ENCODE measurements at places on chromosomes 5 and 9. TPM values are rescaled to one million over a fixed set of nuclear protein-coding genes. Genes with fewer than 3 reads are reported as not detected.
A peak's percentile ranks its signal among the peaks of the same experiment; 100 is the strongest.

Gene IGFBPL1
- total RNA-seq, result not detected

- DNase-seq, result no peak
These were observed 74.1 kb downstream of the ANKRD33B start for GRCh38 chr5:10637944-10638343.

Gene NUTM2G
- not detected for total RNA-seq

Gene ARHGEF39
- total RNA-seq, result 0.13 TPM

DNA sequence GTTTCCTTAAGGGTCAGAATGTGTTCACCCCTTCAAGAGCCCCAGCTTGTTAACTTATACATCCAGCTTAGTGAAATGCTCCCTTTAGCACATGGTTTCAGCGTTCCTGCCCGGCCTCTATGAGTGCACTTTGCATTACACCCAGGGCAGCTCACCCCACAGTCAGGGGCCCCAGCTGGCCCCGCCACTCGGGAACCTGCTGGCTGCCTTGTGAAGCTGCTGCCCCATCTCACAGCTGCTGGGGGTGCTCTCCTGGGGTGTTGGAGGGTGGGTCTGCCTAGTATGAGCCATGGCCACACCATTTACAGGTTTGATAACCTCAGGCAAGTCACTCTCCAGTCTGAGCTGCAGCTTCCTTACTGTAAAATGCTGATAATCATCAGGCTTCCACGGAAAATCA, 32.2 kb downstream of the HRH2 start:
- DNase-seq, result no peak

- DNase-seq, result no peak
These were observed 50.3 kb downstream of the MEGF9 start for GRCh38 chr9:120663950-120664349.

Gene ADGRV1
- total RNA-seq, result 3.3 TPM

DNA sequence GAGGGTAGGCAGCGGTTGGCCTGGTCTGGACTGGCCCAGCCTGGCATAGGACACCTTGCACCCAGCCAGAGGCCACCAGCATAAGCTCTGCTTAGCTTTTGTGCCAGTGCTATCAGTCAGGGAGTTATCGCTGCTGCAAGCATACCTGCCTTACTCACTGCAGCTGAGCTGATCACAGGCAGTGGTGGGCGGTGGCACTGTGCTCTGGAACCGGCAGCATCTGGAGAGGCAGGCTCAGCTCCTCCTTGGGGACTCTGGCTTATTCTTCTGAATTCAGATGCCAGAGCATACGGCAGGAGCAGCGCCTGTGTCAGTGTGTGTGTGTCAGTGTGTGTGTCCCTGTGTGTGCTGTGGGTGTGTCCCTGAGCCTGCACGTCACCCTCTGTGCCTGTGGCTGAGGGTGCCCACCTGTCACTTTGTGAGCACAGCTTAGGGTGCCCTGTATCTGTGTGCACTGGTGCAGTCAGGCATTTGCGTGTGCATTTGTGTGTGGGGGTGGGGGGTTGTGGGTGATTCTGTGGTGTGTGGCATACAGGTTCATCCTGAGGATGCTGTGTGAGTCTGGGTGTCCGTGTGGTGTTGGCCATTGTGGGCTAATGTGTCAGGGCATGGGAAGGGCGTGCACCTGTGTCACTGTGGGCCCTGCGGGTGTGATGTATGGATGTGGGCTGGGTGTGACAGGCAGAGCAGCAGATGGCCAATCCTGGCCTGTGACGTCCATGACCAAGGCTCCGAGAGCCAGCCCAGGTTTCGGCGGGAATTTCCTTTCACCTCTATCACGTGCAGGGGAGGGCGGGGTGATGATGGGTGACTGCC, 23.5 kb downstream of the LMX1B start:
- DNase-seq, result no peak

DNA sequence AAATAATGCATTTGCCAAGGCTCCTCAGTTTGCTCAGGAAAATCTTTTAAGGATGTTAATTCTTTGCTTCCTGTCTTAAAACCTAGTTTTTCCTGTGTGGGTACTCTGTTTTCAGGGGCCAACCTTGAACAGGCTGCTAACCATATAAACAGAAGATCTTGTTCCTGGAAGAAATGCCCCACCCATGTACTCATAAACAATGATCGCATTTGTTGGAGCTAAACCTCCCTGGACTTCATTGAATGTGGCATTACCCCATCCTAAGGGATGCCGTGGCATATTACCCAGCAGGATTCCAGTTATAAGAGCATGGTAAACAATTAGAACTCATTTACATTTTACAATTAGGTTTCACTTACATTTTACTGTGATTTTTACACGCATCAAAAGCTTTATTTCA, 436.0 kb downstream of the ZNF608 start:
- no peak for DNase-seq

DNA sequence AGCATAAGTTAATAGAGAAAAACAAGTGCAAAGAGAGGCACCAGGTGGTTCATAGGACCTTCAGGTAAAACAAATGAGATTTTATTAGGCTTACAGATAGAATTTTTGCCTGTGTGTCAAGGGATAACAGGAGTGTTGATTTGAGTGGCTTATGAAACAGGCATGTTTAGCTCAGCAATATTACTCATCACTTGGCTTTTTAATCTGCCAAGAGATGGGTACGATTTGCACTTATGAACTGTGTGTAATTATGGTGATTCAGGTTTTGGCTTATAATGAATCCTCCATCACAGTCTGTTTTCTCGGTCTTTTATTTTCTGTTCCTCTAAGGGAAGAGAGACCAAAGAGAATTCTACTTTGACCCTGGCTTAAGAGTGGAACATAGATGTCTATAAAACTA, 199.3 kb downstream of the DMRTA1 start:
- peak; percentile 38 for DNase-seq

DNA sequence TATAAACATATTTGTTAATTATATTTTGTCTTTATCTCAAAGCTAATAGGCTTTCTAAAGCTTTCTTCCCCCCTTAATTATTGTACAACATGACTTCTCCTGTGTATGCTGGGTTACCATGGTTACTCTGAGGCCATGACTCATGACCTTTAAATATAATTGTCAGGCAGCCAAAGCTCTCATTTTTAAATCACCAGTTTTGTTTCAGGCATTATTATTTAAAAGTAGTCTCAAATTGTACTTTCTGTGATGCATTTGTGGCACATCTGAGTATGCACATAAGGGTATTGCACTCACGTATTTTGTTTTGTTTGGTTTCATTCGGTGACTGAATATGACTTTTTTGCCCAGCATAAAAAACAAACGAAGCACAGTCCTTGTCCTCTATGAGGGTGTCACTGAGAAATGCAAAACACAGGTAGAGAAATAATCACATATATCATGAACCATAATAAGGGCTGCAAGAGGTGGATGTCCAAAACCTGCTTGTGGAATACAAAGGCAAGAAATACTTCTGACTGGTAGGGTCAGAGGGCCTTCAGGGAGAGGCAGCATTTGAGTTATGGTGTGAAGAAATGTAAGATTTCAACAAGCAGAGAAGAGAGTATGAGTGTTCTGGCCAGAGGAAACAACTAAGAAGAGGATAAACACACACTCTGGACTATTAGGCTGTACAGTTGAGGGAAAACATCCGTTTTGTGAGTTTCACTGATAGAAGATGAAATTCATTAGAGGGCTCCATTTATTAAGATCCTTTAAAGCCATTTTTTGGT, 2.1 kb downstream of the CCDC192 start:
- peak; percentile 62 for DNase-seq

DNA sequence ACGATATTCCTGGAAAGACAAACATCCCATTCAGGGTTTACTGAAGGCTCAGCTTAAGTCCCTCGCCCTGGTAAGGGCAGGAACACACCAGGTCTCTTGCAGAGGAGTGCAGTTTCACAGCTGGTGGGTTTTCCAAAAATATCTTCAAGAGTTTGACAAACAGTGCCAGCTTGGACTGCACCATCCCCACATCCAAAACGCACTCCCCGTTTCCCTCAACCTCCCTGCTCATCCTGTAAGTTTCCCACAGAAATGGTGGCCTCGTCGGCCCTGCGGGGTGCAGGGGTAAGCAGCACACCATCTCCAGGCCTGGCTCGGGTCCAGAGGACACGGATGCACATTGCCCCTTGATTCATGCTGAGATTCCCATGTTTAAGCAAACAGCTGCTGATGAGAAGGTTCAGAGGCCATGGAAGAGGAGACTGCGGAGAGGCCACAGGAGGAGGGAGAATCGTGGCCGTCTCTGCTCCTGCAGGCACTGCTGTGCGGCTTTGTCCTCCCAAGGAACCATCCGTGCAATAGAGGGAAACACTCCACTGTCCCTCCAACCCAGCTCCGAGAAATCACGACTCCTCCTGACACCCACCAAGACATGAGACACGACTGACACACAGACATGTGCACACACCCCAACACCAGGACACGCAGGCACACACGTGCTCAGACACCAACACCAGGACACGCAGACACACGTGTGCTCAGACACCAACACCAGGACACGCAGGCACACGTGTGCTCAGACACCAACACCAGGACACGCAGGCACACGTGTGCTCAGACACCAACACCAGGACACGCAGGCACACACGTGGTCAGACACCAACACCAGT, 24.0 kb upstream of the SLC12A7 start:
- no peak for DNase-seq

- no peak for DNase-seq
These were observed 23.2 kb upstream of the RNF20 start for GRCh38 chr9:101510459-101510858.

Gene CNTFR
- not detected for total RNA-seq

DNA sequence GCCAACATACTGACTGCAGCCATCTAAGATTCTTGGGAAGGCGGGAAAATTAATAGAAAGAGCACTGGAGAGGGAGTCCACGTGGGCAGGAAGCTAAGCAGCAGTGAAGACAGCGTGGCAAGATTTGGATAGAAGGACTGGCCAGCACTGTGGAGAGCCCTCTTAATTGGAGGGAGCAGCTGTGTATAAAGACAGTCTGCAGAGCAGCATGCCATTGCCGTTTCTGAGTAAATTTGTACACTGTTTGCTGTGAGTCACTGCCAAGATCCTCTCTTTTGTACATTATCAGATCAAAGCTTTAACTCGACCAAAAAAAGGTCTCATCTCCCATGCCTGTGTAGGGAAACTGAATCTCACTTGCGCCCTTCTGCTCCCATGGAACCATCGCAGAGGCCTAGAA, 45.3 kb downstream of the INSYN2B start:
- no peak for DNase-seq

Gene PDE8B
- not detected for total RNA-seq

GRCh38 chr9:35186524-35186923, 24.7 kb downstream of the UNC13B start:
- no peak for DNase-seq

GRCh38 chr5:147686421-147686820, 96.1 kb downstream of the JAKMIP2 start:
- peak; percentile 9 for DNase-seq

Gene NR2F1-AS1
- 1.1 TPM for total RNA-seq

DNA sequence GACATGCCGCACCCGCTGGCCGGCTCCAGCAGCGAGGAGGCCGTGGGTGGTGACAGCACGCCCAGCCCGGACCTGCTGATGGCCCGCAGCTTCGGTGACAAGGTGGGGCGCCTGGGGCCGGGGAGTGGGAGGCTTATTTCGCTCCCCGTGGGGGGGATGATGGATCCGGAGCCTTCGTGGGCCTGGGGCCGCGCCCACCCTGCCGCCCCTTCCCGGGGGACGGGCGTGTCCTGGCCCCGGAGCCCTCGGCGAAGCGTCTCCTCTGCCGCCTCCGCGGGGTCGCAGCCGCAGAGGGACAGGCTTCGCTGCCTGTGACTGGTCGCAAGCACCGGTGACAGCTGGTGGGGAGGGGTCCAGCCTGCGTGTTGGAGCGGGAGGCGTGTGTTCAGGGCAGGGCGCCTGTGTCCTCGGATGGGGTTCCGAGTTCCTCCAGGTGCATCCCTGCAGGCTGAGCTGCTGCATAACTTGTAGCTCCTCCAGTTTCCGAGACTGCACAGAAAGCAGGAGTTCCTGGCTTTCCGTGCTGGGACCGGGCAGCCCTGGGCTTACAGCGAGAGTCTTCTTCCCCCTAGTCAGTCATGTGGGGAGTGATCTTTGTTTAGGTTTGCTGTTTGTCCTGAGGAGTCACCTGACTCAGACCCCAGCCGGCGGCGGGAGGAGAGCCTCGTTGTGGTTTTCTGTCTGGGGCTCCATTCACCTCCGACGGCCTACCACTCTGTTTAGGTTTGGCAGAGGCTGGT, 666 bp downstream of the SNX30 start:
- peak; percentile 45 for DNase-seq

- DNase-seq, result no peak
These were observed 144.6 kb upstream of the PITX1 start for GRCh38 chr5:135178476-135179155.

DNA sequence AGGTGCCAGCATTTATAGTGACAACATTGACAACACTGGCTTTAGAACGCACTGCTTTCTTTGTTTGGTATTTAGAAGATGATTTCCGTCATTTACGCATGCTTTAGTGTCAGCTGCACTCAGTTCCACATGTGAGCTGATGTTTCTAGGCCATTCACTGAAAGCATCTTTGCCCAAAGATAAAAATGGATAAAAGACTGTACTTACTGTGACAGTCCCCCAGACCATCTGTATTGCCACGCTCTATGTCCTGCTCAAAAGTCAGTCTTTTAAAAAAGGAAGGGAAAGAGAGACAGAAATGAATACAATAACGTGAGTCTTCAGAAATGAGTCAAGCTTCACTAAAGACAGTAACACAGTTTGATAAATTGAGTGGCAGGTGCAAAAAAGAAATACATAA, 99.3 kb downstream of the SEMA6A start:
- no peak for DNase-seq

GRCh38 chr9:16316911-16317817, 553.3 kb downstream of the BNC2 start:
- no peak for DNase-seq

DNA sequence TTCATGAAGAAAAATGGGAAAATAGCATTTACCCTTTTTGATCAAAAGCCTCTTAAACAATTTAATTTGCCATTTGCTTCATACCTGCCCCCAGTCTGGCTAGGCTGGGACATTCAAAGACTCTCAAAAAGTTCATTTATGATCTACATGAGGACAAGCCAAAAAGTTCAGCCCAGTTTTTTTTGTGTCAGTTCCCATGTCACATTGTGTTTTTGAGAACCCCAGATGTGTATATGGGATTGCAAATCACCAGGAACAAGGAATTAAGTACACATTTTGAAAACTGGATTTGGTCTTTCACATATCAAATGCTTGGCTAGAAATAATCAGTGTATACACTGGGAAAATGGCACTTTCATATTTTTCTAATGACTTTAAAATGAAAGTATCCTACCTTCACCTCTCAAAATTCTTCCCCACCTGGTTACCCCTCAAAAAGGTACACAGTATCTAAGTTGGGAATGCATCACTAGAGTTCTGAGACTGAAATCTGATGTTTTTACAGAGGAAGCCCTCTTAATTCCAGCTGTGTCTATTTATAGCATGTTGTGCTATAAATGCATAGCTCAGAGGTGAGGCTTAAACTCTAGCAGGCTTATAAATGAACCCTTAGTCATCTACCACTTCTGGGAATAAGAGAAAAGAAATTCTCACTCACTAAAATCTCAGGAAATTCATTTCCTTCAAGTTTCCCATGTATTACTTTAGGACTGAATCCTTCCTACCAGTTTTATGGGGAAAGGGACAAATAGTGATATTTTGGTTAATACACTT, 9.3 kb downstream of the STOM start:
- DNase-seq, result peak; percentile 73

- DNase-seq, result no peak
These were observed 19.2 kb downstream of the DMRT1 start for GRCh38 chr9:860706-861105.

GRCh38 chr5:369151-369868, 47.8 kb downstream of the AHRR start:
- DNase-seq, result no peak

- DNase-seq, result peak; percentile 26
These were observed 61.8 kb downstream of the NDFIP1 start for GRCh38 chr5:142170254-142170953.

- no peak for DNase-seq
These were observed 109.3 kb downstream of the ATPSCKMT start for GRCh38 chr5:10140195-10140973.

Gene NXNL2
- total RNA-seq, result 0.26 TPM
